ENCODE measurements at places on chromosomes 4 and X.

DNA sequence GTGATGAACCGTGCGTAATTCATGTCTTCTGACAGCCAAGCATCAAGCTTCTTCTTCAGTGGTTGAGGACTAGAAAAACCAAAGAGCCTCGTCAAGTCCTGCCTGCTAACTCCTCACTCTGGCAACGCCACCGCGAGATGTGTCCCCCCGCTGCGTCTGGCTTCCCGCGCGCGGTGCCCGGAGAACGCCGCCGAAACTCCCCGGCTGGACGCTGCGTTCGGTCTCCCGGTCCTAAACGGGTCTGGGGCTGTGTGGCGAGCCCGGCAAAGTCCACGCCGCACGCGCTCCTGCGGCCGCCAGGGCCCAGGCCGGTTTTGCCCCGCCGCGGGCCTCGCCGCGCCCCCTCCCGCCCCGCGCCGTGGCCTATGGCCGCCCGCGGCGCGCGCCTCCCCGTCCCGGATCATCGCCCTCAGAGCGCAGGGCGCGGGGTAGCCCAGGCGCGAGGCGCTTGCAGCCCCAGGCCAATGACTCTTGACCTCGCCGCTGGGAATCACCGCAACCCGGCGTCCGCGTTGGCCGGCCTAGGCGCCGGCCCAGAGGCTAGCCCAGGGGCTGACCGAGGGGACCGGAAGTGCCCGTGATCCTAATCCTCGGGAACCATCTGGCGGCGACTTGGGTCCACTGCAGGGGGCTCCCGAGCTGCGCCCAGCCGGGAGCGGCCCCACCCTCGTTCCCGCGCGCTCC is at the start of gene AADAT:
Gene AADAT (minus strand): TSS at position 289 of the 684 bp plus-strand sequence. CDS start 266 bp downstream, at position 23.
- DNase-seq = no peak

DNA sequence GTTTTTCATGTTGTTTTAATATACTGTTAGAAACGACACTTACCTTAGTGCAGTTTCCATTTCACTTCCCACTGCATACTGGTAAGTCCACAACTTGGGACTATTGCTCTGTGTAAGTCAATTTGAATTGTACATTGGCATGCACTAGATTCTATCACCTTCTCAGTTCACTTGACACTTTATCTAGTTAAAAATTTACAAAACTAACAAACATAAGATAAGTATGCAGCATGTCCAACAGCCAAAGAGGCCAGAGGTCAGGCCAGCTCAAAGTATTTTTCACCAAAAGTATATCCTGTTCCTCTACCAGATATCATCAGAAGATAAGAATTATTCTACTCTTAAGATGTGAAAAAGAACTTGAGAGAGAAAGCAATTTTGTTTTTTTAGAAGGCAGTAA is 75.9 kb downstream of the QRFPR start:
- no peak for DNase-seq

GRCh38 chr4:39591290-39591689 is 47.4 kb downstream of the SMIM14 start:
- DNase-seq = no peak

- DNase-seq = no peak
Measured at GRCh38 chr4:88244056-88244455, 40.3 kb downstream of the PPM1K start.

DNA sequence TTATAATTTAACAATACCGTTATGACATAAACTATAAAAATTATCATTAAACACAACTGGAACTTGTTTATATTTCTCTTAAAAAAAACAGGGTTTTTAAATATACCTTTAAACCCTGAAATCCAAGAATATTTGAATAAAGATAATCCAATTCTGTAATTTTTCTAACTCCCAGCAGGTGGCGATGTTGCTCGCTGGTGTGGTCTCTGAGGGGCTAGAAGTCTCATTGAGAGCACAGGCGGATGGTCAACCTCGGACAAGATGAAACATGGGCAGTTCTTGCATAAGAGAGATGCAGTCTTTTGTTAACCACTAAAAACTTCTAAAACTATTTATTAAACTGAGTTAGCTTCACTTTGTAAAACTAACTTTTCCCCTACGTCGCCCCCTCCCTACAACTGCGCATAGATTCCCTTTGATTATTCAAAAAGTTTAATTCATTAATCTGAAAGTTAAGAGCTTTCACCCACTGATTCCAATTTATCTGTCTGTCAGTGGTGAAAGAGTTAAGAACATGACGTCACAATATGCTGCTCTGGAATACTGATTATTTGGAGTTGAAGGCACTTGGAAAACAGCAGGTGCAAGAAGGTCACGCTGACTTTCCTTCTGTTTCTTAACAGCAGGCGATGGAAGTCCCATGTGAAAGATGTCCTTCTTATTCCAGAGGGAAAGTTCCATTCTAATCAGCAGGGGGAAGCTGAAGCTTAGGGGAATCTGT is 29.5 kb downstream of the DMP1 start:
- no peak for DNase-seq

GRCh38 chr4:85681221-85681657 is 206.3 kb downstream of the ARHGAP24 start:
- no peak for DNase-seq

GRCh38 chr4:7427831-7428260 is 6.9 kb downstream of the PSAPL1 start:
- DNase-seq = no peak
